Fibroblast of skin of right quadriceps (primary cell): ENCODE measurements at places on chromosomes 6 and 20.

- DNase-seq, result peak; percentile 8
Observed at GRCh38 chr6:163608204-163608644, 193.7 kb downstream of the QKI start.

DNA sequence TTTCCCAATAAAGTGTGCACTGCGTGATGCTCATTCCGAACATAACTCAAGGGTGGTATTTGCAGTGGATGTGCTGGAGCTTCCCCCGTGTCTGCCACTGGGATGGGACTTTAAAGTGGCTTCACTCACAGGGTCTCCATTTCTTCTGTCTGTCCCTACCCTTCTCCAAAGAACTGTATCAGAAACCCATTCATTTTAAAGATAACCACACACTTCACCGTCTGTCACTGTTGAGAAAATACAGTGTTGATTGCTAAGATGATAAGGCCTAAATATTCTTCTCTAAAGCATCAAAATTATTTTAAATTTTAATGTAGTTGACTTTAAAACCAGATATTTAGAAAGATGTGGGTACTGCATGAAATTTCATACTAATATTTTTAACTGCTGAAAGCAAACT lies 161.4 kb downstream of the TMEM242 start:
- DNase-seq, result no peak

- DNase-seq, result peak; percentile 67
Observed at GRCh38 chr6:15493437-15494168, 169.2 kb downstream of the DTNBP1 start.

DNA sequence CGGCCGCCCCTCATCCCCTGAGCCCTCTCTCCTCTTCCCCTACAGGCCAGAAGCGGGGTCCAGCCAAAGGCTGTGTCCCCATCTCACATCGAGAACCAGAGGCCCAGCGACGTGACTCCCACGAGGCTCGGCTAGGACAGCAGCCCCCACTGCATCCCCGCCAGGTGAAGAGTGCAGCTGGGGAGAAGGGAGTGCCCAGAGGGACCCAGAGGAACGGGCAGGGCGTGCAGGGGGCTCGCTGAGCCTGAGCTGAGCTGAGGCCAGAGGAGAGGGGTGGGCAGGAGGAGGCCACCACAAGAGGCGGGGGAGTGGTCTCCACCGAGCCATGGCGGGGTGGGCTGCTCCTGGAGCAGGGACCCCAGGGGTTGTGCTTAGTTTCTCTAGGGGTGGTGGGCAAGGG lies 32.6 kb downstream of the KCNQ2 start:
- no peak for DNase-seq

GRCh38 chr20:50146214-50146613 lies 7.3 kb downstream of the PEDS1 start:
- peak; percentile 42 for DNase-seq

- DNase-seq, result no peak
Observed at GRCh38 chr6:25596928-25597818, 54.8 kb upstream of the SCGN start.

GRCh38 chr20:10672624-10673127 lies 1.1 kb downstream of the JAG1 start:
- DNase-seq, result peak; percentile 33

DNA sequence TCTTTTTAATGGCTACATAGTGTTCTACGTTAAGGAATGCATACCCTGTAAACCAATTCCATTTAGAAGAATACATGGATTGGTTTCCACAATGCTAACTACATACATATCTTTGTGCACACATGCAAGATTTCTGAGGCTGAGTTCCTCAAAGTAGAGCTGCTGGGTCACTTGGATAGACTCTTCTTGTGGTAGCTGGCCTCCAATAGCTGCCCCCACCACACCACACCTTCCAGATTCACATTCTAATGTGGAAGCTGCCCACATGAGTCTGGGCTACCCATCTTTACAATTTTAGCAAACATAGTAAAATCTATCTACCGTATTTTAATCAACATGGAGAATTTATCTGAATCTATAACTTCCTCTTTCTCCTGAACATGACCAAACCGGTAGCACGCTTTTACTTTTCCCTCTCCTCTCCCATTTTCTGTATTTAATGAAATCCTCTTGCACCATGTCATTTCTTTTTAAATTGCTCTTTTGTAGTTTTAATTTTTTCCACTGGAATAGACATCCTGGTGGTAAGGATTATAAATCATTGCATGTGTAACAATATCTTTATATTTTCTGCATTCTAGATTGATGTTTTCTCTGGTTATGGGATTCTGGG lies 74.7 kb upstream of the CITED2 start:
- DNase-seq, result no peak

DNA sequence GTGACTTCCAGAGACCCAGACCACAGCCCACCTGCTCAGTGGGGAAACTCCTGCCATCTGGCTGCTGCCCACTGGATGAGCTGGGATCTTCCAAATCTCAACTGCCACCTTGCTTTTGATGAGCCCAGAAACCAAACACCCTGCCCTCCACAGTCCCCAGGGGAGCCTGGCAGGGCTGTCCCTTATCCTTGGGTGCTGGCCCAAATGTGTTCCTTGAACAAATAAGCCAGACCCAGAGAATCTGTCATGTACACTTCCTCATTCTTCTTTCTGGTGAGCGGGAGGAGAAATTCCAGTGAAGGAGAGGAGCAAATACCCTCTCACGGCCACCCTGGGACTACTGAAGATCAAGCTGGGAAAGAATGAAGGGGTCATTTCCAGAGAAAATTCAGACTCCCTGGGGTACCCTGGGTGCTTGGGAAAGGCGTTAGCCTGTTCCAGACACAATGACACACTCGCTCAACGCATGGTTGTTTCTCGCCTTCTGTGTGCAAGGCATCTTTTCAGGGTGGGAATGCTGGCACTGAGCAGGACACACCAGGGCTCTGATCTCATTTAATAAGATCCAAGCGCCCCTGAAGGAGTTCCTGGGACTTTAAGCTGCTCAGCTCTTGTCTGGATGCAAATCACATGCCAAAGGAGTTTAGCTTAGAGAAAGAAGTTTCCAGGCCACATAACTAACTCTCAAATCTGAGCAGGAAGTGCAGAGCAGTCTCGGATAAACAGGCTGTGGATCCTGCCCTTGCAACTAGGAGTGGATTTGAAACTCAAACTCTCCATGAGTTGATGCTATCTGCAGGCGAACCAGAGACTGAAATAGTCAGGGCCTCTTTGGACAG lies 38.5 kb downstream of the PXDC1 start:
- no peak for DNase-seq

DNA sequence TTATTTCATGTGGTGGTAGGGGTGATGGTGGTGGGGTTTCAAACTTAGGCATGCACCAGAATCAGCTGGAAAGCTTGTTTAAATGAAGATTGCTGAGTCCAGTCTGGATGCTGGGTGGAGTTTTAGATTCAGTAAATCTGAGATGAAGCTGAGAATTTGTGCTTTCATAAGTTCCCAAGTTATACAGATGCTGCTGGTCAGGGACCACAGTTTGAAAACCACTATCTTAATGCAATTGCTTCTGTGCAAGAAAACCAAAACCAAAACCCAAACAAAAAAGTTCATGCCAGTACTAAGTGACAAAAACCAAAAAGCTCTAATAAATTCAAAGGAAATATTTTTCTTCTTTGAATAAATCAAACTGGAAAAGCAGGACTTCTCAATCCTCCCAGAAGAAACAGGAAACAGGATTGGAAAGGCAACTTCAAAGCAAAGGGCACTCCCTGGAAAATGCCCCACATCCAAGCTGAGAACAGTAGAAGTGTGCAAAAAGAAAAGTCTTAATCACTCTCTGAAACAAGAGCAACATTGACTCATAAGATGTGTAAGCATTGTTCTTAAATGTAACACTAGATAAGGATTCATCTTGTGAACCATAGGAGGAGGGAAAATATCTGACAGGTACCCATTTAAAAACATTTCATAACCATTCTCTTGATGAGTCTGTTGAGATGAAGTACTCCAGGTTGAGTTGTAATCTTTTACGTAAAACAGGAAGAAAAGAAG lies 481.5 kb upstream of the HSF2 start:
- DNase-seq, result no peak

DNA sequence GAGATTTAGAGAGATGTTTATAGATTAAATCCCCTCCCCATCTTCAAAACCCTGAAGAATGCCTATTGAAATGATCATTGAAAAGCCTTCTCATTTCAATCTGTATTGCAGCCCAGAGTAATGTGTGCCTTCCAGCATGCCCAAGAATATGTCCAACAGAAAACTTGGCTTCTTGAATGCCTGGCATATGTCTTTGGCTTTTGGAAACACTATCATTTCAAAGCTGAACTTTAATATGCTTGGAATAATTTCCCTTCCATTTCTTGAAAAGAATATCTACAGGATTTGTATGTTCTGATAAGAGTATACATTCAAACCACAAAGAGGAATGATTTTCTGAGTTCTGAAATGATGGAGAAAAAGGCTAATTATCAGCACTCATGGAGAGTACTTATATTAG lies 11.9 kb upstream of the PBOV1 start:
- no peak for DNase-seq

DNA sequence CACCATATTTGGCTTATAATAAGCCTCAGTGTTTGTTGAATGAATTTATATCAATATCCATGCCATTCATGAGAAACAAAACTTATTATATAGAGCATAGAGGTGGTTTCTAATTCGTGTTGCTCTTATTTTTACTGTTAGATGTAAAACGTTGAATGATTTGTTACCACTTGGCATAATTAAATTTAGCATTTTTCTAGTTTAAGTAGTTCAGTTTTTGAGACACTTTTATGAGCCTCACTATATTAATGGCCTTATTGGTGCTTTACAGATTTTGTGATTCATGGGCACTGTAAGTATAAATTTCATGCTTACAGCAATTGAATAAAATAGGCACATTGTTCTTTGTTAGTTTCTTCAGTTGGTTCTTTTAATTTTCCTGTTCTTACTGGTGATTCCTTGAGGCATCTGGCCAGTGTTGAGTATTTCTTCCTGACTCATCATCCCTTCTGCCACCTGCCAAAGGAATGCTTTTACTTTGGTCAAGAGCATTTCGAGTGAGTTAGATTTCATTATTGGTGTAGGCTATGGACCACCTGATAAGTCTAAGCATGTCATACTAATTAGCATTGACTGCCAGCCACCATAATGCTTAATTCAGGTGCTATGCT lies 34.8 kb downstream of the CDKAL1 start:
- no peak for DNase-seq

DNA sequence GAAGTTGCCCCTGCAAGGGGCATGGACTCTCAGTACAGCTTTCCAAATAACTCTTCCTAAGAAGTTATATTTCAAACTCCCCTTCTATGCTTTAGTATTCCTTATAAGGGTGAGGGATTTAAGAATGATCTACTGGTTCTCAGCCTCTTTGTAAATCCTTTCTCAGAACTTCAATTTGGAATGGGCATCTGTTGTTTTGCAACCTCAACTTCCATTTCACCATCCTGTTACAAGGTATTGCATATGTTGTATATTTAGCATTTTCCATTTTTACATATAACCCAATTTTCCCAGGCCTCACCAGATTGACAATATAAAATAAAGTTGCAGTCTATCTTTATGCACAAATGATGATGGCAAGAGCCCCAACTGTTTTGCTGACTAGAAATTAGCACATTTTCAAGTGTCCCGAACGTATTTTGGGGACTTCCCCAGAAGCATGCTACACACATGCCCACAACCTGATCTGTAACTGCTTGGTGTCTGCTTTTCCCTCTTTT lies 154.9 kb upstream of the CARMIL1 start:
- DNase-seq, result no peak

- DNase-seq, result no peak
Observed at GRCh38 chr20:43863821-43864544, 50.7 kb upstream of the TOX2 start.

DNA sequence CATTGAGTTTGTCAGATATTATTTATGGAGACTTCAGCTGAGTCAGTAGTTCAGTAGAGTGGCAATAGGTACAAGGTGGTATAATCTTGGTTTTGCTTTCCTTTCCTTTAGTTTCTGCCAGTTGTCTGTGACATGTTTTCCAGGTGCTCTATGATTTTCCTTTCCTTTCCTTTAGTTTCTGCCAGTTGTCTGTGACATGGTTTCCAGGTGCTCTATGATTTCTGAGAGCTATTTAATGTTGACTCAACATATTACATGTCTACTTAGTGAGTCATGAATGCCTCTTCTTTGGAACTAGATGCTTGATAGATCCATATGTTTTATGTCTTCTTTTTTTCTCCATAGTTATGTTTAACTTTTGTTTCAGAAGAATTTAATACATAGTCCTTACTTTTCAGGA lies 186.4 kb upstream of the DEFB112 start:
- no peak for DNase-seq

DNA sequence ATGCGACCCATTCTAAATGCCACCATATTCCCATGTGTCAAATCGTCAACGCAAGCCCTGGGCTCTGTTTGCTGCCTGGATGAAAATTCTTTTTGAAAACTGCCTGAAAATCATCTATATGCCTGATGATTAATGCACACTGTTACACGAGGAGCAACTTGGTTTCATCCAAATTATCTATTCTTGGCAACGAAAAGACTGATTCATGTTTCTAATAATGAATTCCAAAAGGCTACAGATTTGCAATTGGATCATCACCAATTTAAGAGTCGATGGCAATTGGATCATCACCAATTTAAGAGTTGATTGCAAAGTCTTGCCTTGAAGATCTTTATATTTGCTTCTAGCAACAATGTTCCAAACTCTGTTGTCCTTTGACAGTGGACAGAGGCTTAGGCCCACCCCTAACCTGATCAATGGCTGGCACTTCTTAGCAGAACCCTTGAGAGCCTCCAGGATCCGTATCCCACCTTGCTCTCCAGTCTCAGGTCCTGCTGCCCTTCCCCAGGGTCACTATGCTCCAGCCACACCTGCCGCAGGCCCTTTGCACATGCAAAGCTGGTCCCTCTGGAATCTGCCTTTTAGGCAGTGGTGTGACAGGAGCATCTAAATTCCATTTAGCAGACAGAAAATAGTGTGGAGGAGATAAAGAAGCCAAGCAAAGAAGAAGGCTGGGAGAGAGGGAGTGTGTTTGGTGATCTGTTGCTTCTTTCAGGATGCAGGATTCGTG lies 460.9 kb upstream of the SULF2 start:
- DNase-seq, result peak; percentile 57

DNA sequence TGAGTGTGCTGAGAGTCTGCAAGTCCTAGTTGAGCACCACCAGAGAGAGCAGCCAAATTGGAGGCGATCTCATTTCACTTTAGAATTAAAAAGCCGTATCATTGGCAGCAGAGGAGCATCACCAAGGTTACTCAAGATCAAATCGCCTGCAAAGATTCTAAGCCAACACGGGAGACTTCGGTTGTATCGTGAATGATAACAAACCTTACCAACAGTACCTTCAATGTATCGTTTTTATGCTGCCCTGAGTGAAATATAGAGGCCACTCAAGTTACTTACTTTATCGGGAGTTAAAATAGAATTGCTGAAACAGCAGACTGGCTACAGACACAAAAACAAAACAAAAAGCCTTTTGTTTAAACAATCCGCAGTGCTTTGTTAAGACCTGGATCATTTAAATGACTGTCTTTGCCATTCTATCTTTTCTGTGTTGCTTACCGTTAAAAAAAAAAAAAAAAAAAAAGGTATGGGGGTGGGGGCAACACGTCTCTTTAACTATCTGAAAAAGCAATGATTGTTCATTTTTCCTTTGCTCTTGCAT lies 14.2 kb downstream of the NHSL1 start:
- DNase-seq, result no peak

- DNase-seq, result no peak
Observed at GRCh38 chr6:158591134-158591809, 31.4 kb downstream of the TMEM181 start.

- DNase-seq, result no peak
Observed at GRCh38 chr20:61203320-61203719, 48.7 kb upstream of the CDH4 start.
